ENCODE measurements at places on chromosomes 13 and 19.

DNA sequence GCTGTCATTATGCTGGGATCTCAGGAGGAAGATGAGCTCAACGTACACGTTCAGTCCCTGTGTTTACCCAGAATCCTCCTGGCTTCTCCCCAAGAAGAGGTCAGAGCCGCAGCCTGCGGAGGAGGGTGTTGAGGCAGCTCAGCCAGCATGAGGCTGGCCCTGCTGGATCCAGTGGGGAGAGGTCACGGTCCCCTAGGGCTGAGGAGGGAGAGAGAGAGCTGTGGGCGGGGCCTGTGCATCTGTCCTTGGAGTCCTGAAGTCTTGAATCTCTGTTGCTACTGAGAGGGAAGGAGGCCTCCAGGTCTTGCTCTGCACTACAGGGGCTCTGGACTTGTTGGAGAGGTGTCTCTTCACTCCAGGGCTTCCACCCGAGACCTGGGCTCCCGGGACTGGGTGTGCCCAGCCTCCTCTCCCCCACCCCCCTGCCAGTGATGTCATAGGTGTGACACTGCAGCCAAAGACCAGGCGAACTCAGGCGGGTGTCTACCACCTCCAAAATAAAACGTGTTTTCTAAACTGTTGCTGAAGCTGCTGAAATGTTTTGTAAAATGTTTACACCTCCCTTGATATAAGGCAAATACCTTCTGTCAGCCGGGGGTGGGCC, 77.9 kb upstream of the KCTD15 start:
- no peak for DNase-seq

DNA sequence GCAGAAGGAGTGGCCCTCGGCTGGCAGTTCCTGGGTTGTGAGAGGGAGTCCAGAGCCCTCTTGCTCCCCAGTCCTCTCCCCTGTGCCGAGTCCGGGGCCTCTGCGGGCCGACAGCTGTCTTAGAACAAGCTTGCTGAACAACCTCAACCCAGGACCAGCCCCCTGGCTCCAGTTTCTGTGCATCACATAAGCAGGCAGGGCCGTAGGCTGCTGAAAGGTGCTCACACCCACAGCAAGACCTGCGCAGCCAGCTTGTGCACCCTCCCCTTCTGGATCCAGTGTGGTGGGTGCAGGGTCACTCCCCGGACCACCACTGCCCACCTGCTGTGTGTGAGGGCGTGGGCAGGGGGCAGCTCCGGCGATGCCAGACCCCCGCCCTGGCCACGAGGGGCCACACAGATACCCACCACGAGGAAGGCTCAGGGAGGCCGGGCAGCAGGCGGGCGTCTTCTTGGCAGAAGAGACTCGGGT, 25.2 kb upstream of the F7 start:
- DNase-seq: no peak

DNA sequence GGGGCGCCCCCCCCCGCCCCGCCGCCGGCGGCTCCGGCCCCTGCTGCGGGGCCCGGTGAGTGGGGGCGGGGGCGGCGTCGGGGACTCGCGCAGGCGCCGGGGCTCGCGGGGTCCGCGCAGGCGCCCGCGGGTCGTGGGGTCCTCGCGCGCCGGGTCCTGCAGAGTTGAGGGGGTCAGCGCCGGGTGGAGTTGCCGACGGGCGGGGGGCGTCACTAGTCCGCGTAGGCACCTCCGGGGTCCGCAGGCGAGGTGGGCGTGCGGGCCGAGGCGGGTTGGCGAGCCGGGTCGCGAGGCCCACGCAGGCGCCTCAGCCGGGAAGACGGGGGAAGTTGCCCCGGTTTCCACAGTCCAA, 365 bp downstream of the PPP6R1 start:
- DNase-seq: peak; percentile 62

DNA sequence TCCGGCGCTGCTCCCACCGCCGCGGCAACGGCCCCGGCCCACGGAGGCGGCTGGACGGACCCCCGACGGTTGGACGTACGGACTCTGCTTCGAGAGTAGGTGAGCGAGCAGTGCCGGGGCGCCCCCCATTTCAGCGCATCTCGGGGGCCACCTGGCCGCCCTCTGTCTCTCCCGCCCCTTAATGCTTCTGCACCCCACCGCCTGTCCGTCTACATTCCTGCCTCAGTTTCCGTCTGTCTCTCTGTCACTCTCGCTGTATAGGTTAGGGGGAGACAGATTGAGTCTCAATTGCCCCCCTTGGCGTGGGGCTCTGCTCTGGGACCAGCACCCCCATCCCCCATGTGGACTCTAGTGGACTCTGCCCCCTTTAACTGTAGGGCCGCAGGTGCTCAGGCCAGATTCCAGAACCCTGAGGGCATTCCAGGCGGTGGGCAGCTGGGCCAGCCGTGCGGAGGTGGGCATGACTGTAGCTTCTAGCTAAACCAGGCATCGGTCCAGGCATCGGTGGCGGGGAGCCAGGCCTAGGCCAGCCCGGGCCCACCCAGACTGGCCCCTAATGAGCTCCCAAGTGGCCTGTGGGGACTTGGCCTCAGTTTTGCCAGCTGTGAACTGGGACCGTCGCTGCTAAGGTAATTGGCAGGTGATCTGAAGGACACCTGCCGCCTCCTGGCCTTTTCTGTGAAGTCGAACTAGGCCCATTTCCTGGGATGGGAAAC, 373 bp downstream of the TNFAIP8L1 start:
- no peak for DNase-seq

GRCh38 chr13:28611654-28612131, 47.2 kb upstream of the POMP start:
- no peak for DNase-seq

DNA sequence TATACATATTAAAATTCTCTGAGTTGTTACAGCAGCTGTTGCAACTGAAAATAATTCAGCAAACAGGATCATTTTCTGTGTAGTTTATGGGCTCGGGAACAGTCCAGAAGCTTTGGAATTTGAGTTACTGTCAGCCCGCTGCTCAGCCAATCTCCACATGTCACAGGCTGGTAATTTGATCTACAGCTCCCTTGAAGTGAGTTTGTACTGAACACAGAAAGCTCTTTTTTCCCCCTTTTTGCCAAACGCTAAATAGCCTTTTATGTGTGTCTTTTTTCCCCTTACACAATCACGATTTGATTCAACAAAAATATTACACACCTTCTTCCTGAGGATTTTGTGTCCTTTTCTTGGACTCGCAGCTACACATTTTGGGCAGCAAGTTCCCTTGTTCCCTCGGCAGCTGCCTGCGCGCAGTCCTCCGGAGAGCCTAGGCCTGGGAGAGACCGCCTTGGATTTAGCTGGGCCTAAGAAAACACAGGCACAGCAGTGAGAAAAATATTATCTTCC, 371.4 kb downstream of the KCNRG start:
- no peak for DNase-seq

- DNase-seq: no peak
Observed at GRCh38 chr13:95049772-95050171, 251.5 kb downstream of the ABCC4 start.

GRCh38 chr19:17213334-17213733, 1.8 kb upstream of the USE1 start:
- no peak for DNase-seq

GRCh38 chr13:23705583-23705982, 135.4 kb downstream of the TNFRSF19 start:
- DNase-seq: no peak

- DNase-seq: no peak
Observed at GRCh38 chr13:38703255-38703654, 16.4 kb downstream of the FREM2 start.

DNA sequence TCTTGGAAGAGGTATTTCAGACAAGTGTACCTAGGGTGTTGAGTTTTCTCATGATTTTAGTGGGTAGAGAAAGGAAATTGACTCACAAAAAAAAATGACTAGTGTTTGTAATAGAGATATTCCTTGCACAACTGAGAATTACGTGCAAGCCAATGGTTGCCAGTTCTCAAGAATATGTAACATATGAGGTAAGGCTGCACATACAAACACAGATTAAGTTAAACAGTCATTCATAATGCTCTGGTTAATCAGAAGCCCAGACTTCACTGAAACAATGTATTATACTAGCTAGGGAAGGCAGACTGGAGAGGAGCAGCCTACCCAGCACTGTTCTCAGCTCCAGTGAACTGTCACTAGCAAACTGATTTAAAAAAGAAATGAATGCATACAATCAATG, 418.3 kb downstream of the DIAPH3 start:
- no peak for DNase-seq

DNA sequence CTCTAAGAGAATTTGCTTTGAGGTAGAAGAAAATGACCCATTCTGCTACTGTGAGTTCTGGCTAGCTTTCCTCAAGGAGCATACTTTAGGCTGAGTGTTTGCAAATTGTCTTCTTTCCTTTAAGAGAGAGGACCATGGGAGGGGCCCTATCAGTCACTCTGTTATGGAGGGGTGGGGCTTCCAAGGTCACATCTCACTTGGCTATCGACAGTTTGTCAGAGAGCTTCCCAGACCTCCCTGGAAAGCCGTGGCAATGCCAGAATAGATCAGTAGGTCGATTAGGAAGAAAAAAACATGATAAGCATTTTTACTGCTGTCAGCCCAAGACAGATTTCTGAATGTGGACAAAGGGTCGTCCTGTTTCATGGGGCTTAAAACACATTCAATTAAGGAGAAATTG, 93.3 kb downstream of the OXGR1 start:
- DNase-seq: no peak

GRCh38 chr19:42468273-42468796, 25.6 kb upstream of the CXCL17 start:
- DNase-seq: no peak

DNA sequence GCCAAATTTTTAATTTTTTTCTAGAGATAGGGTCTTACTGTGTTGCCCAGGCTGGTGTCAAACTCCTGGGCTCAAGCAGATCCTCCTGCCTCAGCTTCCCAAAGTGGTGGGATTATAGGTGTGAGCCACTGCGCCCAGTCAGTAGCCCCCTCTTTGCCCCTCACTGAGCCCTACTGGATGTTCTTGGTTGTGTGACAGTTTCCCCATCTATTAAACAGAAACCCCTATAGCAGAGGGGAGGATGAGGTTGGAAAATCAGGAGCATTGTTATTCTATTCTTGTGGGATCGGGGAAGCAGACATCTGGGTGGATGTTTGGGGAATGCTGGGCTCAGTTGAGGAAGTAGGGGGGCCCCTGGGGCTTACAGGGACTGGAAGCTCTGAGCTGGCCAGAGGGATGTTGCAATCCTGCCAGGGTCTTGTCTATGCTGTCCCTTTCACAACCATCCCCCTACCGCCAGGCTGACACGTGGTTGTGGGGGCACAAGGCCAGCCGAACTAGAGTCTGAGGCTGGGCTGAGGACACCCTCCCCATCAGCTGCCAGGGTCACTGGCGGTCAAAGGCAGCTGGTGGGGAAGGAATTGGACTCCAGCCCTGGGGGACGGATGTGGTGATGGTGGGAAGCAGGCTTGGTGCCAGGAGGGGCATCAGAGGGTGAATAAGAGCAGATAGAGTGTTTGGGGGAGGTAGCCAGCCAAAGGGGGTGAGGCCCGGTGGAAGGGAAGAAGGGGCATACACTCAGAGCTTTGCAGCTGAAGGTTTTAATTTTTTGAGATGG, 10.9 kb downstream of the APOC1 start:
- DNase-seq: no peak

DNA sequence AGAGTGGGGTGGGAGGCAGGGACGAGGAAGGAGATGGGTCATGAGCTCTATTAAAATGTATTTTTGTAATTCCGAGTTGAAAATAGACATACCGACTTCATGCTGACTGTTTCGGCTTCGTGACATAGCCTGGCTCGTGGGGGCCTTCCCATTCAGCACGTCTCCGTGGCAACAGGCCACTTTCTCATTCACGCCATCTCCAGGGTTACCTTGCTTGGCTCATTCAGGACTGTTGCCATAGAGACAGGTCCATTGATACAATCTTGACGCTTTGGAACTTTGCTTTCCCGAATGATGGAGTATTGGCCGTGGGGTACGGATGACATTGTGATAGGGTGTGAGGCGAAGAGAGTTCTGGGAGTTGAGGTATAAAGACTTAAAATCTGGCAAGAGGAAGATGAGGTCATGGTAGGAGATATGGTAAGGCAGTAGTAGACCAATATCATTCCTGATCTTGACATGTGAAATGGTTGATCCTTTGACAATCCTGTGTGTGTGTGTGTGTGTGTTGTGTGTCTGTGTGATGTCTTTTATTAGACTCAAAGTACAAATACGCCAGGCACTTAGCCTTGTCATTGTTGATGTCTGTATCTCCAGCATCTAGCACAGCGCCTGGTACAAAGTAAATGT, 97.3 kb downstream of the CACNA1A start:
- no peak for DNase-seq

DNA sequence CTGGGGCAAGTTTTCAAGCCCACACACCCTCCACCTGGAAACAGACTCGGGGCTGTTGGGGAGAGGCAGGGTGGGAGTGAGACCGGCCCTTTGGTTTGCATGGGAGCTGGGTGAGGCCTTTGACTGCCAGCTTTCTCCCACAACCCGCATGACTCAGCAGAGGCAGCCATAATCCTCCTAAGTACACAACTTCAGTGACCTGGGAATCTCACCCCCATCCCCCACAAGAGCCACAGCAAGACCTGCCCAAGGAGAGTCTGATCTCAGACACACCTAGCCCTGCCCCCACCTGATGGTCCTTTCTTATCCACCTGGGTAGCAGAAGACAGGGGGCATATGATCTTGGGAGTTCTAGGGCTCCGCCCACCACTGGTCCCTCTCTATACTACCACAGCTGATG, 1615.4 kb downstream of the EFNB2 start:
- DNase-seq: no peak

- DNase-seq: no peak
Observed at GRCh38 chr13:63198071-63198470, 1782.4 kb upstream of the PCDH20 start.

DNA sequence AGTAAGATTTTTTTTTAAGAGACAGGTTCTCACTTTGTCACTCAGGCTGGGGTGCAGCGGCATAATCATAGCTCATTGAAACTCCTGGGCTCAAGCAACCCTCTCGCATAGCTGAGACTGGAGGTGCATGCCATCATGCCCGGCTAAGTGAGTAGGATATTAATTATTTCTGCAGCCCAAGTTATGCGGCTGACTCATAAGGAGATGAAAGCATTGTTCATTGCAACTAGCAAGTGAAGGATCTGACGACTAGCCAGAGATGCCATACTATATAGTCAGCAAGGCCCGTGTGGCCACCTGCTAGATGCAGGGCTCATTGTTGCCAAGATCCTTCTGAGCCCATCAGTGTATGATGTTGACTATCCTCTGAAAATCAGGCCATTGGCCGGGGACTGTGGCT, 45.2 kb downstream of the ABCC4 start:
- no peak for DNase-seq

DNA sequence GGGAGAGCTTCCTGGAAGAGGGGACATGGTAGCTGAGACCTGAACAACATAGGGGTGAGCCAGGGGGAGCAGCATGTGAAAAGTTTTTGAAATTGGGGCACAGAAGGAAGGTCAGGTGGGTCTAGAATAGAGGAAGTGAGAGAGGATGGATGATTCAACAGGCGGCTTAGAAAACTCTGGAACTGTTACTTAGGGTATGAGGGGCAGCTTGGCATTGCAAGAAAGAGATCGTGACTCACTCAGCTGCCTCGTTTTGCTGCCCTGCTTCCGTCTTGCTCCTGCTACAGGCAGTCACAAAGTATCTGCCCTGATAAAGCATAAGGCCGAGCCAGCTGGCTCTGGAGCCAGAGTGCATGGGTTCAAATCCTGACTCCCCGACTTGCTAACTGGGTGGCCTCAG, 1.3 kb upstream of the CEACAM20 start:
- no peak for DNase-seq

GRCh38 chr19:6060600-6061375, 49.5 kb downstream of the RFX2 start:
- peak; percentile 33 for DNase-seq

GRCh38 chr13:114131583-114132418, 622 bp downstream of the RASA3 start:
- no peak for DNase-seq

Data from stimulated activated CD4-positive, alpha-beta T cell treated with anti-CD3 and anti-CD28 coated beads, Interleukin-1b, Interleukin-23, amount 100 ng/mL, for 4 hours (primary cell).